ENCODE measurements at places on chromosomes 1 and 21.

DNA sequence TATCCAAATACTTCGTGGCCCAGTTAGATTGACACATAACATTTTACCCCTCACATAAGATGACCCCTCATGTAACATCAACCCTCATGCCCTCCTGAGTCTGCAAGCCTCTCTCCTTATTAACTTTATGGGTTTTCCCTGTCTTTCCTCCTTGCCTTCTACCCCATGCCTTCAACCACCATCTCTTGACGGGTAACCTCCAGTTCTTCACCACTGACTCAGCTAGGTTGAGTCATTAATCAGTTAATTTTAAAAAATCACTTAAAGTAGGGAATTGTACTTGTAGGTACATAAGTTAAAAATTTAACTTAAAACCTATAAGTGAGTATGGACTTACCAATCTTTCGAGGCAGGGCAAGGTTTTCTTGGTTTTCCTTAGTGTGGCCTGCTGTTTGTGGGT lies 330.7 kb downstream of the CAMTA1 start:
- no peak for DNase-seq

DNA sequence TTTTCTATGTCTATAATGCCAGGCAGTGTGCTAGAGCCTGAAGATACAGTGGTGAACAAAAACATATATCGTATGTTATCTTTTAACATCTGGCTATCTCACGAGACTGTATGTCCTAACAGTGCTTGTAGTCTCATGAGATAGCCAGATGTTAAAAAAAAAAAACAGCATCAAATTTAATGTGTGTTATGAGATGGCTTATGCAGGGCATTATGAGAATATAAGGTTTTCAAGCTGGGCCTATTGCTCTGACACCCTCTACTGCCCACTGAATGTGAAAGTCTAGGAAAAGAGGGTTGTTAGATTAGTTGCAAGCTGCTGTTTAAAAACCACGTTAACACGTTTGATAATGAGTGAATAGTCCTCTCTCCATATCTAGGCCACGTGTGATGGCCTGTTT lies 109.8 kb downstream of the CACHD1 start:
- DNase-seq = no peak

- DNase-seq = no peak
These were observed 50.2 kb downstream of the MAB21L3 start for GRCh38 chr1:116161390-116161789.

GRCh38 chr1:25529518-25530185 lies 13.8 kb upstream of the LDLRAP1 start:
- no peak for DNase-seq

GRCh38 chr1:212479188-212479587 lies 46.5 kb downstream of the NENF start:
- no peak for DNase-seq

GRCh38 chr1:203513585-203514031 lies 19.7 kb downstream of the OPTC start:
- no peak for DNase-seq

GRCh38 chr1:184649451-184649888 lies 105.2 kb downstream of the EDEM3 start:
- DNase-seq = no peak

DNA sequence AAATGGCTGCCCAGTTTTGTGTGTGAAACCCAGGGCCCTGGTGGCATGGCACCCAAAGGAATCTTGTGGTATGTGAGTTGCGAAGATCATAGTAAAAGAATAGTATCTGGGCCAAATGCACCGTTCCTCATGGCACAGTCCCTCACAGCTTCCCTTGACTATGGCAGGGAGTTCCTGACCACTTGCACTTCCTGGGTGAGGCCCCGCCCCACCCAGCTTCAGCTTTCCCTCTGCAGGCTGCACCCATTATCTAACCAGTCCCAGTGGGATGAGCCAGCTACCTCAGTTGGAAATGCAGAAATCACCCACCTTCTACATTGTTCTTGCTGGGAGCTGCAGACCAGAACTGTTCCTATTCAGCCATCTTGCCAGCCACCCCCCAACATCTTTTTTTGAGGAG lies 63.0 kb downstream of the SLC5A9 start:
- DNase-seq = no peak

DNA sequence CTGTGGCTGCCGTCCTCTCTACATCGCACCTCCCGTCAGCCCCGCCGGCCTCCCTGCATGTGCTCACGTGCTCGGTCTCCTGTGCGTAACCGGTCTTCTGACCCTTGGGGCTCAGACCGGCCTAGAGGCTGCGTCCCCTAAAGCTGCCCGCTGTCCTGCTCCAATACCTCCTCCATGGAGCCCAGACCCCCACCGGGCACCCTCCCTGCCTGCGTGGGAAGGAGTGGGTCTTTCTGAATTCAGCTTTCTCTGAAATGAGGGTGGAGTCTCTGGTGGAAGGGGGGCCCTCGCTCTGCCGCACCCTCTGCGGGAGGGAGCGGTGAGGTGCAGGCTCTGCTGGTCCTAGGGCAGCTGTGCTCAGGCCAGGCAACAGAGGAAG lies 18.7 kb upstream of the POFUT2 start:
- no peak for DNase-seq

GRCh38 chr1:37076168-37076567 lies 41.9 kb upstream of the GRIK3 start:
- DNase-seq = no peak

DNA sequence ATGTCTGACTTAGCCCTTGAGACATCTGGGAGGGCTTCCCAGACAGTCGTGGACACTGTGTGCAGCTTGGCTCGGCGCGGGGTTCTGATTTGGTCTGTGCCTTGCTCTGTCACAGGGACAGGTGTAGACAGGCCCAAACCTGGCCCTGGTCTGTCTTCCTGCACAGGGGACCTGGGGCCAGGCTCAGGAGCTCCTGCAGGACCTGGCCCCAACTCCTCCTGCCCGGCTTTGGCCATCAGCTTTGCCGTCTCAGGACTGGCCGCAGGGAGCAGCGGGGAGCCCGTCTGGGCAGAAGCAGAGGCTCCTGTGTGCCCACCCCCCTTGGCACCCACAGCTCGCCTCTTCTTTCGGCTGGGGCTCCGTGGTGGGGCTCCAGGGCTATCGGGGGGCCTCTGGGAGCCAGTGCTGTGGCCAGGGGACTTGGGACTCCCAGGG lies 1.7 kb downstream of the PERM1 start:
- no peak for DNase-seq

- no peak for DNase-seq
These were observed 20.0 kb upstream of the FCER1A start for GRCh38 chr1:159282118-159282517.

DNA sequence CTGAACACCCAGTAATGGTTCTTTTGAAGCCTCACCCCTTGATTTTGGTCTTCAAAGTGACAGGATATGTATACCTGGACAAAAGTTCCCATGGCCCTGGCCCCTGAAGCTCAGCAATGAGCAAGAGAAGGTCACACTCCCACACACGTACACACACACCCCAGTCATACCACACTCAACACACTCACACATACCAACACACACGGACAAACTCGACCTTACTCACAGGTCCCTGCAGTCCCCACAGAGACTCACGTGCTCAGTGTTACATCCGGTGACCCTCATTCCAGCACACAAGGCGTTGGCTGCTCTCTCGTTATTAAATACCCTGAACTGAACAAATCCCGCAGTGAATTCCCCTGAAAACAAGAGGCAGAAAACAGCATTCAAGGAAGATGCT lies 5.9 kb downstream of the ITLN1 start:
- DNase-seq = no peak

DNA sequence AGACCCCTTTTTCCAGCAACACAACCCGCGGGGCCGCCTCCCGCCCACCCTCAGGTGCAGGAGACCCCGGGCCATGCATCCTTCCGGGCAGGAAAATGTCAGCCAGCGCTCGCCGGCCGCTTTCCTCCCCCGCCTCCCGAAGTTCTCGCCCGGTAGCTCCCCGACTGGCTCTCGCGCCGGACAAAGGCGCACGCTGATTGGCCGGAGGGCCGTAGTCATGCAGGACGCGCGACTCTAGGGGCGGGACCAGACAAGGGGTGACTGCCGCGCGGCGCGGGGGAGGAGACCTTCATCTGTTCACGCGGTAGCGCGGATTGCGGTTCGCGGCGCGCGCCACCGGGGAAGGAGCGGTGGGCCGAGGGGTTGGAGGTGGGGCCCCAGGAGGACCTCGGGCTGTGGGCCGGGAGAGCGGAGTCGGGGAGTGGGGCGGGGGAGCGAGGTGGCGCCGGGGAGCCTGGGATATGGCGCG lies at the start of gene FLVCR1:
FLVCR1 (plus strand) TSS at position 284 of the 469 bp plus-strand sequence; CDS start at position 462, 178 bp downstream.
- DNase-seq = peak; percentile 96

- no peak for DNase-seq
These were observed 59.0 kb upstream of the IGSF5 start for GRCh38 chr21:39685991-39686390.

DNA sequence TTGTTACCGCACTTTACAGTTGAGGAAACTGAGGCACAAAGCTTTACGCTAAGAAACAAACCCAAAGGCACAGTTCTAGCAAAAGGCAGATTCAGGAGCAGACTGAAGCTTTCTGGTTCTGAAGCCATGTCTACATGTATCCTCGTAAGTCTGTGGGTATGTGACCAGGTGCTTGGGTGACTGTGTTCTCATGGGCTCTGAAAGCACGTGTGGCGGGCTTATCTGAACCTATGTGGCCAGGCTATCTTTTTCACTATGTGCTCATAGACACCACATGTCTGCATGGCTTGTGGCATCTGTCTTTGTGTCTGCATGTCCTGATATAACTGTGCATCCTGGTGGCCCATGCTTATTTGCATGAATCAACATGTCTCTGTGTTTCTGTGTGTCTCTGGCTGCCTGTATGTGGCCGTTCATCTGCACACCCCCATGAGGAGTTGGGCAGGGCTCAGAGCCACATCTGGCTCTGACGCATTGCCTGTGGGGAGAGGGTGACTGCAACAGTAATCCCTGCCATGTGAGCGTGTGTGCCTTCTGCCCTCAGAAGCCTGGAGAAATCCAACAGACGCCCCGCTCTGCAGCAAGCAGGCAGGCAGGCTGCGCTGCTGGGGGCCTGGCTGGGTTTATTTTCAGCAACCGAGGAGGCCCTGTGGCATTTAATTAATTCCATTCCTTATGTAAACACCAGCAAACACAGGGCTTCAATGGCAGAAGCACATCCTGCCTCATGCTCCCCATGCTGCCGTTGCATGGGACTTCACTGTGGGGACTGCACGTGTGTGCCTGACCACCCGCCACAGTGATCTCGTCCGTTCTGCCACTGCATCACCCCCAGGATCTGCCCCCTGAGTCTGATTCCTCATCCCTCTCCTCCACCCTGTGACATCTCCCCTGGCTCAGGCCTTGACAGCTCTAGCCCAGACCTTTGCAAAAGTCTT lies 115.4 kb downstream of the TRABD2B start:
- DNase-seq = peak; percentile 57

DNA sequence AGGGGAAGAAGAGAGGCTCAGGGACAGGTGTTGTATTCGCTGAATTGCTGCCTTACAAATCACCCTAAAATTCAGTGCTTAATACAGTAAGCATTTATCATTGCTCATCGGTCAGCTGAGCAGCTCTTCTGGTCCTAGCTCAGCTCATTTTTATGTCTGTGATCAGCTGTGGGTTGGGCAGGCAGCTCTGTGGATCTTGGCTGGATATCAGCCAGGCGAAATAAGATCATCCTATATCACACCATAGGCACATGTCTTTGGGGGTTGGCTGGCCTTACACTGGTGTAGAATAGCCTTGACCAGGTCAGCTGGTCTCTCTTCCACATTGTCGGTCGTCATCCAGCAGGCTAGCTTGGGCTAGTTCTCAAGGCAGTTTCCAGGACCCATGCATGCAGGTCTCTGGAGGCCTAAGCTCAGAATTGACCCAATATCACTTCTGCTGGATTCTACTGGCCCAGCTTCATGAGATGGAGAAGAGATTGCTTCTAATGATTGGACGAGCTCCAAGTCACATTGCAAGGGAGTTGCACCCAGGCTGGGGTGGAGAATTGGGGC lies 448.6 kb downstream of the KIF26B start:
- no peak for DNase-seq

GRCh38 chr1:209652873-209653401 lies 712 bp upstream of the LAMB3 start:
- DNase-seq = peak; percentile 72

DNA sequence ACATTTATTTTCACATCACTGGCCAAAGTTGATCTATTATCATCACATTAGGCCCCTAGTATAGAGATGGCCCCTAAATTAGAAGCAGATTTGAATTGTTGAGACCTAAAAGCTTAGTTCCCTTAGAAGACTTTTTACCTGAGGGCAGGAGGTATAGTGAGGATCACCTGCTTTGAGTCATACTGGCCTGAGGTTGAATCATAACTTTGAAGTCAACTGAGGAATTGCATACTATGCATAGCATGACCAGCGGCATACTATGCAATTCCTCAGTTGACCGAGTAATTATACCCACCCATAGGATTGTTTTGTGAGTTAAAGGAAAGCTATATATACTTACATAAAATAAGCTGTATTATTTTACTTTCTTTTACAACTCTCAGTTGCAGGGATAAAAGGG lies 50.3 kb upstream of the DPH5 start:
- DNase-seq = no peak

DNA sequence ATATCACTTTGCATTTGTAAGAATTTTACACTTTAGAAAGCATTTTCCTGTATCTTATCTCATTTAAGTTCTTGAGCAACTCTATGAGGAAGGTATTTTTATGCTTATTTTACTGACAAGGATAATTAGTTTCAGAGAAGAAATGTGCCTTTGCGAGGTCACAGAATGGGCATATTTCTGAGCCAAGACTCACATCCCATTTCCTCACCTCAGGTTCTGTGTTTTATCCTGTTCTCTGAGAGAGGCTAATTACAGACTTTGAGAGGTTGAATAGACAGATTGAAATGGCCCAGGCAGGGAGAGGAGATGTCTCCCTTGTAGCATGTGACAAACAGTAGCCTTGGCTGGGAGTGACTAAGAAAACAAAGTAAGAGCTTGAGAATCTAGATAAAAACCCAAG lies 39.1 kb upstream of the ZC3H11B start:
- DNase-seq = no peak

DNA sequence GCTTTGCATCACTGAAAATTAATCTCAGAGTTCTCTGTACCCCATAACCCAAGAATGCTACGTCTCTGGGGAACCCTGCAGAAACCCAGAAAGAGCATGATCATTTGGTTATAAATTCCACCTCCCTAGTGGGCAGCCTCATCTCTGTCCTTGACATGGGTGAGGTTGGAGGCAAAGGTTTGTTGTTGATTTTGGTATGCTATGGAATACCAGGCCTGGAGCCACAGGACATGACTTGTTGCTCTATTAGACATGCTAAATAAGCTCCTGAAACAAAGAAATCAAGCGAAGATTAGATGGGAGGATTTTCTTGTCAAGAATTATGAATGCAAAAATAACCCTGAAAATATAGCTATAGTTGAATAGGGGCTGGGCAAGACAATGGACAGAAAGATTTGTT lies 197.4 kb upstream of the CAMK1G start:
- no peak for DNase-seq

DNA sequence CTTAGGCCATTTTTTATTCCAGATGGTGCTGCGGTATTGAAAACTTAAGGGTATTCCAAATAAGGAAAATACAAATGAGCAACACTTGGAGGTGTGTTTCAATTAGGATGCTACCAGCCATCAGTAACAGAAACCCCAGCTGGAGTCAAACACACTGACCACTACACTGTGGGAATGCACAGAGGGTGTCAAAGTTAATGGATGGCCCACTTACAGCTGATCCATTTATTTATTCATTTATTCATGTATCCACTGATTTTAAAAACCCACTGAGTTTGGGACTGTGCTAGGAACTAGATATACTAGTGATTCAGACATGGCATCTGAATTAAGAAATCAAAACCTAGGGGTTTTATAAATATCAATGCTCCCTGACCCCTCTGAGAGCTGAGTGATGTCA lies 24.5 kb upstream of the GJA5 start:
- no peak for DNase-seq

GRCh38 chr1:186059752-186060151 lies 315.3 kb downstream of the TPR start:
- DNase-seq = no peak

Measured in COR-L47 (cell line).